ENCODE measurements at places on chromosomes 2 and 18. TPM values are rescaled to one million over a fixed set of nuclear protein-coding genes. Genes with fewer than 3 reads are reported as not detected.

GPBAR1 gene
- total RNA-seq: not detected

TNFRSF11A gene
- 7.0 TPM for total RNA-seq

GNAL gene
- 2.7 TPM for total RNA-seq

TLX2 gene
- total RNA-seq: 0.07 TPM

SLC35F5 gene
- total RNA-seq: 66.1 TPM

CAPN13 gene
- not detected for total RNA-seq

TMEM247 gene
- not detected for total RNA-seq

MAIP1 gene
- 14.8 TPM for total RNA-seq

REG1A gene
- total RNA-seq: not detected

ACOXL gene
- not detected for total RNA-seq

UGT1A10 gene
- 0.33 TPM for total RNA-seq

IL36G gene
- not detected for total RNA-seq

Measured in MG63 (cell line).